ENCODE measurements at places on chromosomes 1 and 21. TPM values are rescaled to one million over a fixed set of nuclear protein-coding genes. Genes with fewer than 3 reads are reported as not detected.

The ERRFI1 gene
- total RNA-seq, result 3.8 TPM

The CELA2B gene
- not detected for total RNA-seq

The GNAT2 gene
- total RNA-seq, result 0.18 TPM

The NBPF12 gene
- 12.9 TPM for total RNA-seq

- peaks cover 18% of the 10 kb centered on the region for H3K4me1 ChIP-seq
- peaks cover 33% of the 10 kb centered on the region for H3K36me3 ChIP-seq
- peaks cover 5% of the 10 kb centered on the region for H3K27me3 ChIP-seq
- no peak overlapping the region for H3K4me3 ChIP-seq
- no peak for DNase-seq
These were observed 18.5 kb downstream of the ILDR2 start for GRCh38 chr1:166956872-166957271.

- H3K4me3 ChIP-seq, result no peak overlapping the region
- no peaks in the 10 kb centered on the region for H3K36me3 ChIP-seq
- no peak for DNase-seq
These were observed 2.7 kb upstream of the COL16A1 start for GRCh38 chr1:31706384-31707058.

DNA sequence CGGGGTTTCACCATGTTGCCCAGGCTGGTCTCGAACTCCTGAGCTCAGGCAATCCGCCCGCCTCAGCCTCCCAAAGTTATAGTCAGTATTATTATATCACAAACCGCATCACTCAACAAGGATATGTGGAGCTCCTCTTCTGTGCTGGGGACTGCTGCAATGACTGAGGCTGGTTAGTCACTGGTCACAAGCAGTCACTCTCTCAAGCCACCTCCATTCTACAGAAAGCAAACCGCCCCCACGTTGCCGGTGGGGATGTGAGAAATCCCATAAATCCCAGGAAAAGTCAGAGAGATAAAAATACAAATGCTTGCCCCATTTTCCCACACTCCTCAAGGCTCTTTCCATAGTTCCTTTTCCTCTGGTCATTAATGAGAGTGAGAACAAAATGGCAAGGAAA lies 155.7 kb downstream of the ADSS2 start:
- peaks cover 2% of the 10 kb centered on the region for H3K27me3 ChIP-seq
- H3K36me3 ChIP-seq, result no peaks in the 10 kb centered on the region
- H3K4me3 ChIP-seq, result no peak overlapping the region
- peaks cover 11% of the 10 kb centered on the region for H3K4me1 ChIP-seq
- no peak for DNase-seq

DNA sequence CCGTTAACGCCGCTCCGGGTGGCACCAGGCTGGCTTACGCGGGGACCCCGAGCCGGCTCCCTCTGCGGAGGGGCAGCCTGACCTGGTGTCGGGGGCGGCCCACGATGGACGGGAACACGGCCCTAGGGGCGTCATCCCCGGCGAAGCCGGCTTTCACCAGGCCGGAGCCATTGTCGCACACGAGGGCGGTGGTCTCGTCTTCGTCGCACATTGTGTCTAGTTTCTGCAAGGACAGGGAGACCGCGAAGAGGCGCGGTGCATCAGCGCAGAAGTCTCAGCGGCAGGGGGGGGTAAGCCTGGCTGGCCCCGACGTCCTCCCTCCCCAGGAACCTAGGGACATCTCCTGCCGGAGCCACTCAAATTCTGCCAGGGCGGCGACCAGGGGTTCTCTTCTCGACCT lies 989 bp downstream of the ACTA1 start:
- H3K4me3 ChIP-seq, result no peak overlapping the region
- H3K27ac ChIP-seq, result no peak overlapping the region
- peaks cover 8% of the 10 kb centered on the region for H3K36me3 ChIP-seq
- peaks cover 77% of the 10 kb centered on the region for H3K27me3 ChIP-seq

DNA sequence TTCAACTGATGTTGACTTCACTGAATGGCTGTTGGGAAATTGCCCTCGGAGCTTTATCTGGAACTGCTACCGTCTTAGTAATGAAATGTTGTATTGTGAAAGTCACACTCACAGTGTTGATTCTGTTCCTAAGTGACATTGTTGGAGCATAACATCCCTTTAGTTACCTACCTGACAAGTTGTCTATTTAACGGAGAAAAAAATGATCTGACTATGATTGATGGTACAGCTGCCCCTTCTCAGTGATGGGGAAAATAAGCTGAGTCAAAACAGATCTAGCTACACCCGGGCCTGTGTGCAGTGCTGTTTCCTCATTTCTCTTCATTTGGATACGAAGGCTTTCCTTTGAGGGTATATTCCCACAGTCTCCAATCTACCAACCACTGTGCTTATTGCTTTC lies 472.3 kb upstream of the BRINP3 start:
- DNase-seq, result no peak
- no peaks in the 10 kb centered on the region for H3K36me3 ChIP-seq
- no peaks in the 10 kb centered on the region for H3K27me3 ChIP-seq

DNA sequence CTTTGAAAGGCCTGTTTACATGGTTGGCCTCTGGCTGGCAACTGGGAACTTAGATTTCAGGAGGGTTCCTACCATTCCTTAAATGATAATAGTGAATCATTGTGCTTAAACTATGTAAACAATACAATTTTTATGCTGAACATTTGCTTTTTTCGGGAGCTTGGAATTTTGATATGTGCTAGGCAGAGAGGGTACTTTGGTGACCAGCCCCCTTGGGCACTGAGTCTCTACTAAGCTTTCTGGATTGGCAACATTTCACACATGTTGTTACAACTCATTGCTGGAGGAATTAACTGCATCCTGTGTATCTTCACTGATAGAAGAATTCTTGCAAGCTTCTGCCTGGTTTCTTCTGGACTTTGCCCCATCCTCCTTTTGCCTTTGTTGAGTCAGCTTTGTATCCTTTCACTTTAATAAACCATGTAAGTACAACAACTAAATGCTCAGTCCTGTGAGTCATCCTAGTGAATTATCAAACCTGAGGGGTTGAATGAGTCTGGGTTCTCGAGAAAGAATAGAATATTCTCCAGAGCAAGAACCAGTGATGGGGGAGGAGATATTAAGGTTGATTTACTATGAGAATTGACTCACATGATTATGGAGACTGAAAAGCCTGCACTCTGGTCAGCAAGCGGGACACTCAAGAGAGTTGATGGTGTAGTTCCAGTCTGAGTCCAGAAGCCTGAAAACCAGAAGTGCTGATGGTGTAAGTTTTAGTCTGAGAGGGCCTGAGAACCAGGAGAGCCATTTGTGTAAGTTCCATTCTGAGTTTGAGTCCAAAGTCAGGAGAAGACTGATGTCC lies 3.1 kb upstream of the SLC16A4 start:
- H3K4me3 ChIP-seq, result no peak overlapping the region
- no peak for DNase-seq
- no peaks in the 10 kb centered on the region for H3K27me3 ChIP-seq
- no peaks in the 10 kb centered on the region for H3K4me1 ChIP-seq
- peaks cover 29% of the 10 kb centered on the region for H3K36me3 ChIP-seq

DNA sequence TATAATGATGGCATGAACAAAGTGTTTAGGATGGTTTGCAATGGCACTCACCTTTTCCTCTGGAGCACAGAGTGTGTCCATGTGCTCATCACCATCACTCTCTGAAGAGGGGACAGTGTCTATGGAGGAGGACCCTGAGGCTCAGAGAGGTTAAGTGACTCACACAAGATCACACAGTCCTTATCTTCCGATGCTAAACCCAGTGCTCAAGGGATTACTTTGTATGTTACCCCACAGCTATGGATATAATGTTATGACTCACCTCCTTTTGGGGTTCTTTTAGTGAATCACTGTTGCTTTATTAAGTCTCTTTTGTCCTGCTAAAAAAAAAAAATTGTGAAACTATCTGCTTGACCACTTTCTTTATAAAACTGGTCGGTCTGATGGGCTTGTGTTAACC lies 67.6 kb downstream of the TENT5C start:
- no peak overlapping the region for H3K27ac ChIP-seq
- no peak for DNase-seq
- peaks cover 25% of the 10 kb centered on the region for H3K4me1 ChIP-seq

DNA sequence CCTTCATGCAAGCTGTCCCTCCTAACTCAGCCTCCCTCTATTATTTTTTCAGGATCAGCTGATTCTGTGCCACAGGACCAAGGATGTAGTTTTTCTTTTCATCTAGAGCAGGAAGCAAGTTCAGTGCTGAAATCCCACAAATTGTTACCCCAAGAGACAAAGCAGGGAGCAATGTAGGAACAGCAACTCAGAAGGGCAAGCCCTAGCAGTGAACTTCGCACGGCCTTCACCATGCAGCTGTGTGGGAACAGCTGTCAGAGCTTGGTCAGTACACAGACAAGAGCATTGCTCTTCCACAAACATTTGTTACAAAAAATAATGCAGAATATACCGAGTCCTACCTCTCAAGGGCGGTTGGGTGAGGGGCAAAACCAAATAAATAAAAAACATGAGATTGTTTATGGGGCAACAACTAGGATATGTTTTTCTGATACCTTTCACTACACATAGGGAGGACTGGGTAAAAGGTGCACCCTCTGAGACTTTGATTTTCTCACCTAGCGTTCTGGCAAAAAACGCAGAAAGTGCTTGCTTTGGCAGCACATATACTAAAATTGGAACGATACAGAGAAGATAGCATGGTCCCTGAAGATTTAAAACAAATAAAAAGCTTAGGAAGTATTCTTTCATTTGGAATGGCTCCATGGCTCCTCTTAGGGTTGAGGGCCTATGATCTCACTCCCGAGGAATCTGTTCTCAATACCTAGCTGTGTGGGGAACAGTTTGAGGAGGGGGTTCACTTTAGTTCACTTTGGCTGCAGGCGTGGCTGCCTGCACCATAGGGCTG lies 37.1 kb upstream of the ANGPTL7 start:
- H3K4me1 ChIP-seq, result peaks cover 6% of the 10 kb centered on the region
- H3K27ac ChIP-seq, result no peak overlapping the region
- H3K27me3 ChIP-seq, result no peaks in the 10 kb centered on the region
- peaks cover 27% of the 10 kb centered on the region for H3K36me3 ChIP-seq

DNA sequence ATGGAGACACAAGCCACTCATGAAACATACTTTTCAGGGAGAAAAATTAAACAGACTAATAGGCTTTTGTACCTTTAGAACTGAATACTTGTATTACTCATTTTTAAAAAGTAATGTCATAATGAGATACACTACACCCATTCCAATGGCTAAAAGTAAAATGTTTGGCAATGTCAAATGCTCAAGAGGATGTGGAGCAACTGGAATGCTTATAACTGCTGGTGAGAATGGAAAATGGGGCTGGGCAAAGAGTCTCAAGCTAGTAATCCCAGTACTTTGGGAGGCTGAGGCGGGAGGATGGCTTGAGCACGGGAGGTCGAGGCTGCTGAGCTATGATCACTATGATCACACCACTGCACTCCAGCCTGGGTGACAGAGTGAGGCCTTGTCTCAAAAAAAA lies 86.3 kb downstream of the NKAIN1 start:
- no peak overlapping the region for H3K27ac ChIP-seq
- peaks cover 3% of the 10 kb centered on the region for H3K27me3 ChIP-seq
- DNase-seq, result no peak
- H3K4me1 ChIP-seq, result peaks cover 5% of the 10 kb centered on the region
- H3K4me3 ChIP-seq, result peak overlapping the region; percentile 45
- no peaks in the 10 kb centered on the region for H3K36me3 ChIP-seq

DNA sequence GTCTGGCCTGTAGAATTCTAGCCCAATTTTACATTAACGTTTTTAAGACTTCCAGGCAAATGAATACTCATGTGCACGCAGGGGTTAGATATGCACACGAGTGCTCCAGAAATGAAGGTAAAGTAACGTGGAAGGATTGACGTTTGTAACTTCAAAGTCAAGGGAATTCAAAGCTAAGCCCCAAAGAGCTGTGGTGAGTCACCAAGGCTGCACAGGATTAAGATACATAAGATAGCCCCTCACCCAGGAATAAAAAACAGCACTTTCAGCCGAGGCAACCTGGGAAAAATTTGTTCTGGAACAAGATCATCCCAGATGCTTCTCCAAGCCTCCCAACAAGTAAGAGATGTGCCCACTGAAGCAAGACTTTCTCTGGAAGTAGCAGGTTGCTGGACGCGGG lies 259.6 kb upstream of the PLXNA2 start:
- no peaks in the 10 kb centered on the region for H3K27me3 ChIP-seq
- DNase-seq, result no peak
- H3K27ac ChIP-seq, result no peak overlapping the region
- H3K36me3 ChIP-seq, result no peaks in the 10 kb centered on the region
- no peaks in the 10 kb centered on the region for H3K4me1 ChIP-seq
- H3K4me3 ChIP-seq, result no peak overlapping the region

DNA sequence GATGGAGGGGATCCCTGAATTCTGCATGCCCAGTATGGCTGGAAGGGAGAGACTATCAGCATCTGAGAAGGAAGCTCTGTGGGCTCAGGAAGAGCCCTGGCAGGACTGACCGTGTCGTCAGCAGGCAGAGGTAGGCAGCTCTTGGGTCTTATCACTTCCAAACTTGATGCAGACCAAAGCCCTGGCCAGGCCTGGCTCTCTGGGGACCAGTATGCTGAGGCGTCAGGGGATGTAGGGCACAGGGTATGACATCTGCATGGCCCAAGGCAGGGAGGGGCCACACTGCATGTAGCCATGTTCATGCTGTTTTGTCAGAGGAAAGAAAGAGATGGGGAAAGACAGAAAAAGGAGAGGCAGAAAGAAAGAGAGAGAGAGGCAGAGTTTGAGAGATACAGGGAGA lies 6.3 kb downstream of the FGR start:
- no peaks in the 10 kb centered on the region for H3K27me3 ChIP-seq
- H3K4me3 ChIP-seq, result no peak overlapping the region
- H3K4me1 ChIP-seq, result peaks cover 46% of the 10 kb centered on the region
- H3K36me3 ChIP-seq, result no peaks in the 10 kb centered on the region
- no peak for DNase-seq
- H3K27ac ChIP-seq, result no peak overlapping the region

- no peak overlapping the region for H3K4me3 ChIP-seq
- no peak for DNase-seq
- H3K4me1 ChIP-seq, result peaks cover 37% of the 10 kb centered on the region
- no peaks in the 10 kb centered on the region for H3K27me3 ChIP-seq
- no peak overlapping the region for H3K27ac ChIP-seq
These were observed 75.4 kb downstream of the MRPL37 start for GRCh38 chr1:54275349-54275748.

All from activated T-helper 2 cell treated with anti-CD3 and anti-CD28 coated beads, Interferon-gamma antibody, Interleukin-2, Interleukin-4, amounts not matched to agents 10 μg/mL and 5 μg/mL and 100 μg/mL, durations not matched to agents 14 hours and 24 hours and 36 hours (primary cell).